ENCODE measurements at places on chromosomes 1 and 21.

- DNase-seq: no peak
These were observed 10.0 kb upstream of the MPZL1 start for GRCh38 chr1:167711797-167712196.

DNA sequence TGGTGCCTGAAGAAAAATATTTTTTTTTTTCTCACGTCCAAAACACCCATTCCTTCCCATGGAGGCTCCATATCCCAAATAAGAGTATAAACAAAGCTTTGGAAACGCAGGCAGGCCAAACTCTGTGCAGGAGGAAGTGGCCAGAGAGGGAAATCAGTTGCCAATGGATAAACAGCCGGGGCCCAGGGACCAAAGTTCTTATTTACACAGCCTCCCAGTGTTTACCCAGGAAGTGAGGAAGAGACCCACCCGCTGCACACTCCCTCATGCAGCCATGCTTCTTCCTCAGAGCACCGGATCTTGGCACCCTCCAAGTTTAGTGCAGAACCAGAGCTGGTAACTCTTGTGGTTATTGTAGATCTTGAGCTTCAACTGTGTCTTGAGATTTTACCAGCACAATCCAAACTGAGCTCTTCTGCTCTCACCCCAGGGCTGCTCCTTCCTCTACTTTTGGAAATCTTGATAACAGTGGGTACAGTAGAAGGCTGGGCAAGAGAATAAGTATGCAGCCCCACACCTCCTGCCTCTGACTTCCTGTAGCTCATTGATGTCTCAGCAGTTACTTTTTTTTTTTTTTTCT lies 14.2 kb downstream of the MARCKSL1 start:
- no peak for DNase-seq

DNA sequence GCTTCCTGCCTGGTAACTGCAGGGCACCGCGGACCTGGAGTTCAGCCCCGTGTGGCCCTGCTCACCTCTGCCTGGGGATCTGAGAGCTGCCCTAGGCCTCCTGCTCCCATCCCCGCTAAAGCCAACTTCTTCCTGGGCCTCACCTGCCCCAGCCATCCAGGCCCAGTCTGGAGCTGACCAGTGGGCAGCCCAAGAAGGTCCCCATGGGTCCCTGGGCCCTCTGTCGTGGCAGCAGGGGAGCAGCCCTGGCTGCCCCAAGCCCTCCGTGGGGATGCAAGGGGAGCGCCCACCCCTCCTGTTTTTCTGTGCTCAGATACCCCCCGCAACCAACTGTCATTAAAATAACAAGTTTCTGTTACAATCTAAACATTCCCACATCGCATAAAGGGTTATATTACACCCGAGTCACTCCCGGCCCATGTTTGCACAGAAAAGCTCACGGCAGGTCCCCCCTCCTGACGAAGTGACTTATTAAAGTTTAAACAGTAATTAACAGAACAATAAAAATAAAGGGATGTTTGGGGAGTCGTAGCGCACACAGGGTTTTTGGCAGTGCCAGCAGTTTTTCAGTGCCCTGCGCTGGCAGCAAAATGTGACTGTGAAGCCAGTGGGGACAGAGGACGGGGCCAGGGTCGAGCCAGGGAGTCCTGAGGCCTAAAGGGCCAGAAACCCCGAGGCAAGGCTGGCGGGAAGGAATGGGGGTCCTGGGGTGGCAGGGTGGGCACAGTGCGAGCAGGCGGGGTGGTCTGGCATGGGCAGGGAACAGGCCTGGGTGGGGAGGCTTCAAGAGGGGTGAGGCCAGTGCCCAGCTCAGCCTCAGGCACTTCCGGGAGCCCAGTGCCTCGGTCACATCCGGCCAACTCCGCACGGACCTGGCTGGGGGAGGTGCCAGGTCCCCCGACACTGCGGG lies 121.5 kb downstream of the CASZ1 start:
- DNase-seq: no peak

DNA sequence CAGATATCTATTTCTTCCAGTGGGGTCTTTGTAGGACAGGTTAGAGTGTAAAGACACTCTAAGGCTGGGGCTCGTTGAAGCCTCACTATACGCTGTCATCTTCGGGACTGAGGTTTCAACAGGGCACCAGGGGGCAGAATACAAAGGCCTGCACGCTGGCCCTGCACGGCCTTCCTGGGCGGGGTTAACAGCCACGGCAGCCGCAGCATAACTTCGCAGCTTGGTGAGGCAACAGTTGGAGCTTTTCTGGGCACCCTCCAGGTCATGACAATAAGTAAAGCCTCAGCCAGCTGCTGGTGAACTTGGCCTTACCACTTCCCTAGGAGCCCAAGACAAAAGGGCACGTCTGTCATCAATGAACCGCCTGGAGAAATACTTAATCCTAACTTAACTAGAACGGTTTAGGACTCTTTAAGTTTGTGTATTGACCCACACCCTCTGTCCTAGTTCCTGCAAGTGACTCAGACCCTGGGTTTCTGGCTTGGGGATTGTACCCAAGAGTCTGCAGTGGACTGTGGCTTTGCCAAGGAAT lies 2.3 kb upstream of the RUNX1 start:
- DNase-seq: no peak

- DNase-seq: no peak
These were observed 1.8 kb downstream of the FHL3 start for GRCh38 chr1:38003261-38004250.

DNA sequence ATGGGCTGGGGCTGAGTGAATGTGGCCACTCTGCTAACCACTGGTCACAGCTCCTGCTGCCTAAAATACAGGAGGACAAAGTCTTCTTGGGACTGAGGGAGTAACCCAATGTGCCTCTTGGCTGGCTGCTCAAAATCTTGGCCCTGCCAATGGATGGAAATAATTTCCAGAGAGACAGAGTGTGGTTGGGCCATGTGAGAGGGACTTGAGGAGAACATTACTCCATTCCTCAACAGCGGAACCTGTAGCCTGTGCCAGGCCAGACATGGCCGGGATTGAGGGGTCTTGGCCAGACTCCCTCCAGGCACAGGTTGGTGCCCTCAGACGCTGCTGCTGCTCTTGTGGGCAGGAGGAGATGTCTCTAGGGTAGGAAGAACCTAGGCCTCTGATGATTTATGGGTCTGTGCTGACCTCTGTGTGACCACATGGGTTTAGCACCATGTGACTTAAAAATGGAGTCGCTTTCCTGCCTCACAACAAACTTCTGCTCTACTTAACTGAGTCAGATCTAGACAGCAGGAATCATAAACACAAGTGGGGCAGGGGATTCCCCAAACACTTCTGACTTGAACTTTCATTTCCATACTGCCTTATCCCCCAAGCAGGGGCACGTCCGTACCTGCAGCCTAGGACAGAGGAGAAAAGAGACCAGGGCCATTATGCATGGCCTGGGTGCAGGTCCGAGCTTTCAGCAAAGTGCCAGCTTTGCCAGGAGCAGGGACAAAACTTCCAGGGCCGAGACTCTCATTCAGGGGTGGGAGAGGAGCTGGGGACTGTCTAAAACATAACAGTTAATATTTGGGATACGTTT lies 79.2 kb downstream of the CD34 start:
- DNase-seq: no peak

GRCh38 chr1:232438476-232438875 lies 191.5 kb downstream of the SIPA1L2 start:
- peak; percentile 21 for DNase-seq

DNA sequence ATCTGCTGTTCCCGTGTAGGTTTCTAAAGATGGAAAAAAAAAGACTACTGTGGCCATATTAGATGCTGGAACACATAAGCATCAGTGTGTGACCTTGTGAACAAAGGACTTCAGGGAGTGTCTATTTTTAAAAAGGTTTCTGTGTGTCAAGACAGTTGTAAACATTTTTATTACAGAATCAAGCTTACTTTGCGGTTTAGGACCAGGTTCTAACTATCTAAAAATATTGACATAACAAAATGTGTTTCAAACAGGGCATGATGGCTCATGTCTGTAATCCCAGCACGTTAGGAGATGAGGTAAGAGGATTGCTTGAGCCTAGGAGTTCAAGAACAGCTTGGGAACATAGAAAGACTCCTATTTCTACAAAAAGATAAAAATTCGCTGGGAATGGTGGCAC lies 7.1 kb upstream of the DDI2 start:
- DNase-seq: no peak

- DNase-seq: no peak
These were observed 33.9 kb downstream of the APP start for GRCh38 chr21:26136671-26137070.

DNA sequence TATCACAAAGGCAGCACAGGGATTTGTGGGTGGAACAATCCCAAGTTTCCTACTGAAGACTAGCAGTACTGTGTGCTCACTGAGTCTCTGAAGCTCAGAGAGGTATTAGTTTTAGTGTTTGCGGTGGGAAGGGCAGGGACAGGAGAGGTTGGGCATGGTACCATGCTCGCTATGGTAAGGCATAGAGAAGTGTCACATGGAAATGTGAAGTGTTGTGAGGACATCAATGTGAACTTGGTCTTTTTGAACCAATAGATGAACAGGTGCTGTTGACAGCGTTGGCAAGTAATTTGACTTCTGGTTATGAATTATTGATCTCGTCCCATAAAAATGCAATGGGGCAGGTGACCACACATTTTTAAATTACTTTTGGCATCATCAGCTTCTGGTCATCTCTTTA lies 55.8 kb upstream of the ADAMTS1 start:
- DNase-seq: no peak

GRCh38 chr1:53895421-53895820 lies 1.4 kb downstream of the DIO1 start:
- DNase-seq: peak; percentile 12

DNA sequence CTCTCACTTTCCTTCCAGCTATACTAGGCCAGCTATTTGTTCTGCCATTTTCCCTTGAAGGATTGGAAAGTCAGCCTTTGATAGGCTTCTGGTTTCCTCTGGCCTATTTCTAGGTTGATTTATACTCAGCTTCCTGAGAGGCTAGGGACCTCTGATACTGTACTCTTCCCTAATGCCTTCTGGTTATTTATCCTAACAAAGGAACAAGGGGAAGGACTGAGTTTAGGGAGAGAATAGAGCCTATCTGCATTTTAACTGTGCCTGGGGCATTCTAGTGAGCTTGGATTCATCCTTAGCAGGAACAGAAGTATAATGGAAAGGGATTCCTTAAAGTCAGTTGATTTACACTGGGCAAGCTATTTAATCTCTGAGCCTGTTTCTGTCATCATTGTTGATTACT lies 11.8 kb upstream of the TMEM39B start:
- DNase-seq: no peak

- no peak for DNase-seq
These were observed 108.7 kb upstream of the ARHGEF16 start for GRCh38 chr1:3345792-3346191.

Data from anterior cingulate cortex (tissue), 58 donors.